ENCODE measurements at places on chromosomes 5 and 9.

- no peak for DNase-seq
These were observed 8.8 kb downstream of the CAMK4 start for GRCh38 chr5:111233052-111233374.

GRCh38 chr5:95530416-95530815, 24.4 kb downstream of the SKIC3 start:
- DNase-seq: no peak

DNA sequence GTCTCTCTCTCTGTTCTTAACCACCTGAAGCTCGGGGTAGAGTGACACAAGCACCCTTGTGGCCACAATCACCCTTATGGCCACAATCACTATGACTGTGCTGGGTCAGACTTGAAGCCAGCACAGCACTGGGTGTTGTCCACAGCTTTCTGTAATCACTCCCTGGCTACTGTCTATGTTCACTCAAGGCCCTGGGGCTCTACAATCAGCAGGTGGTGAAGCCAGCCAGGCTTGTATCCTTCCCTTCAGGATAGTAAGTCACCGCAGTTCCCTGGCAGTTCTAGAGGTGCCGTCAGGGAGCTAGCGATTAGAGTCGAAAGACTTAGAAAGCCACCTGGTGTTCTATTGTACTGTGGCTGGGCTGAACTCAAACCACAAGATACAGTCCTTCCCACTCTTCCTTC, 44.2 kb downstream of the GDA start:
- no peak for DNase-seq

DNA sequence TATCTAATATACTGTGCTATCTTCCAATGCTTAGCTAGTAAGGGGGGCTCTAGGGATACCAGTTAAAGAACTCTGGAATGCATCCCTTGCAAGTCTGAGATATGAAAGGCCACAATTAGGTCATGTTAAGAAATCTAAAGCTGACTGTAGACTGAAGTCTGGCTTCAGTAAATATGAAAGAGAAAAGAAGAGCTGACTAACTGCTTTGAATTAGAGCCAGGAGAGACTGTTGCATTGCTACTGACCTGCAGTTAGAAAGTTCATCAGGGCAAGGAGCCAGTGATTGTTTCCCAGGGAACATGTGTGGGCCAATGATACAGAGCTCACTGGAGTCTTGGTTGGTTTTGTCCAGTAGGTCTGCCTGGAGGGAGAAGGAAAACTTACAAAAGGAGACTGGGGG, 472.1 kb upstream of the TNC start:
- DNase-seq: no peak

DNA sequence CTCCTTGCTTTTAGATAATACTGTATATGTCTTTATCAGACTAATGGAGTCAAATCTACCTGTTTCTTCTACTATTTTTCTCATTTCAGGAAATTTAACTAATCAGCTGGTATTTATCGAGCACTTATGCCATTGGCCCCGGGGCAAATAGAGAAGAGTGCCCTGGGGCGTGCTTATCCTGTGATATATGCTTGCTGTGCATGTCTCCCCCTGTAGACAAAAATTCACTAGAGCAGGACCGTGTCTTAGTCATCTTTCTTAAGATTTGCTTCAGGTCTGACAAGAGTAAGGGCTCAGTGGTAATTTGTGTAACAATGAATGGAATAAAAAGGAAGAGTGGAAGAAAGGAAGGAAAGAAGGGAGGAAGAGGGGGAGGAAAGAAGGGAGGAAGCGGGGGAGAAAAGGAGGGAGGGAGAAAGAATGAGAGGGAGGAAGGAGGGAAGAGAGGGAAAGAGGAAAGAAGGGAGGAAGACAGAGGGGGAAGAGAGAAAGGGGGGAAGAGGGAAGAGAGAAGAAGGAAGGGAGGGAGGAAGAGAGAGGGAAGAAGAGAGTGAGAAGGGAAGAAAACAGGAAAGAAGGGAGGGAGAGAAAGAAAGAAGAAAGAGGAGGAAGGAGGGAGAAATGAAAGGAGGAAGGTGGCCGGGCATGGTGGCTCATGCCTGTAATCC, 295.7 kb upstream of the PANK3 start:
- no peak for DNase-seq

GRCh38 chr5:149636861-149637246, 55.6 kb downstream of the ARHGEF37 start:
- DNase-seq: no peak

GRCh38 chr5:167916706-167917105, 374.7 kb upstream of the WWC1 start:
- DNase-seq: no peak

DNA sequence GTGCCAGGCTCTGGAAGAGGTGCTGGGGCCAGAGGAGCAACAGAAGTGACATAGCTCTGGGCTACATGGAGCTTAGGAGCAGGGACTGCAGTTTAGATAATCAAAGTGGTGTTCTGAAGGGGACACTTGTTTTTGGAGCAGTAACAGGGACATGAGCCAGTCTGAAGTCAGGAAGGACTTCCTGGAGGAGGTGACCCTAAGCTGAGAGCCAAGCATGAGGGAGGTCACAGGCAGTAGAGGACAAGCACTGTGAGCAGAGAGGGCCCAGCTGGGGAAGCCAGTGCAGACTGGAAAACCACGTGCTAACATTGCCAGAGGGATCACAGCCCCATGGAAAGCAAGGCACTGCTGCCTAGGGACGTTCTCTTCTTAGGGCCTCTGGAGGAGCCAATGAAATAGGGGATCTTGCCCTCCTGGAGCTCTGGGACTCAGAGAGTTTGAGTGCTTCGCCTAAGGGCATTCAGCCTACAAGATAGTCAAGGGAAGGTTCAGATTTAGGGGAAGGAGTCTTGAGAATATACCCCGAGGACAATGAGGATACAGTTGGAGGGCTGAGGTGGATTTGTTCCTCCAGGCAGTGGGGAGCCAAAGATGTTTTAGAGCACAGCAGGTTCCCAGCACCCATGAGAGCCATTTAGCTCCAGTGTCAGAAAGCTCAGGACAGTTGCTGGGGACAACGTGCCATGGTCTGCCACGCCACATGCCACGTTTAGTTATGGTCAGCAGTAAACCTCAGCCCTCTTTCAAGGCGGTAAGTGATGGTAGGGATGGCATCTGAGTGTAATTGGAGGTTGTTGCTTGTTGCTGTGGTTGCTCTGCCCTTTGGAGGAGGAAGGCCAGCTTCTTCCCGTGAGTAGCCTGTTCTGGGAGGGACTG, 40.5 kb upstream of the SH3PXD2B start:
- no peak for DNase-seq

DNA sequence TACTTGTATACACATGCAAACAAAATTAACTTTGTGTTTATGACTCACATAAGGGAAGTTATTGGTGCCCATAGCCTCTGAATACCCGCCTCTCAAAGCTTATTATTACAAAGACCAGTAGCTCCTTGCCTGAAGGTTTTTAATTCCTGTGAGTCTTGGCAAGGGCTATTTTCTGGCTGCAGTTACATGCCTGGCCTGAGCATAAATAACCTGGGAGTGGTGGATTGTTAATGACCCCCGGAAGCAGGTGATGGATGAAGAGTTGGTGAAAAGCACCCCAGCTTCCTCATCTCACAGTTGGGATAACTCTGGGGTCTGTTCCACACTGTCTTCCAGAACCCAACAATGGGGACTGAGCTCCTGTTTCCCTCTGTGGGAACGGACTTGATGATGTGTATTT, 594.5 kb downstream of the PDE4D start:
- DNase-seq: no peak

DNA sequence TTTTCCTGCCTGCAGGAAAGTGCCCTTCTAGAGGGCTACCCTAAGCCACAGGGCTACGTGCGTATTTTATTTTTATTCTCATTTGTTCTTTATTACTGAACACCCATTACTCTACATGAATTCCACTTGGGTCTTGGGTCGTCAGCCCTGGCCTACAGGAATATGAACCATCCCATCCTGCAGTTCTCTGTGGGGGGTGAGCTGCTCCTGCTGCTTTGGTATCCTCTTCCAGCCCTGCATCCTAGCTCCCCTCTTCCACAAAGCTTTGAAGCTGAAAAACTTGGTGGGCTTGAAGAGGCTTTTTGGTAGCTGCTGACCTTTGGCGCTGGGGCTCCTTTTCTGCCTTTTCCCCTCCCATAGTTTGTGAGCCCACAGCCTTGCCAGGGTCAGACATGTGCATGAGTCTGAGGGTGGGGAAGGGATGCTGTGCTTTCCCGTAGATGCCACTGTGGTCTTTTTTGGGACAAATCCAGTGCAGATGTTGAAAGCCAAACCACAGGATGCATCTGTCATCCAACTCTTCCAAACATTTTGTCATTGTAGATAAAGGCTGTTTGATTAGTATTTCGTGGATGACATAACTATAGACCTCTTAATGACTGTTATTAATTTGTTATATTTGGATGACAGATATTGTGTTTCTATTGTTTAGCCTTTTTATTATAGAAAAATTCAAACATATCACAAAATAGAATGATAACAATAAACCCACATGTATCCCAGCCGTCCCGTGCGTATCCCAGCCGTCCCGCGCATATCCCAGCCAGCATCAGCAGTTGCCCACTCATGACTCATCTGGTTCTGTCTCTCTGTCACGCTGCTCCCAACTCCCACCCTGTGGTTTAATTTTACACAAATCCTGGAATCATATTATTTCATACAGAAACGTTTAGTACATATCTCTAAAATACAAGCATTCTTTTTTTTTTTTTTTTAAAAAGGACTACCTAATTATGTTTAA, 43.9 kb downstream of the SLC46A2 start:
- no peak for DNase-seq

- no peak for DNase-seq
These were observed 6.0 kb upstream of the ZDHHC11 start for GRCh38 chr5:856531-857425.

GRCh38 chr9:133864011-133864410, 125.9 kb upstream of the SARDH start:
- no peak for DNase-seq

DNA sequence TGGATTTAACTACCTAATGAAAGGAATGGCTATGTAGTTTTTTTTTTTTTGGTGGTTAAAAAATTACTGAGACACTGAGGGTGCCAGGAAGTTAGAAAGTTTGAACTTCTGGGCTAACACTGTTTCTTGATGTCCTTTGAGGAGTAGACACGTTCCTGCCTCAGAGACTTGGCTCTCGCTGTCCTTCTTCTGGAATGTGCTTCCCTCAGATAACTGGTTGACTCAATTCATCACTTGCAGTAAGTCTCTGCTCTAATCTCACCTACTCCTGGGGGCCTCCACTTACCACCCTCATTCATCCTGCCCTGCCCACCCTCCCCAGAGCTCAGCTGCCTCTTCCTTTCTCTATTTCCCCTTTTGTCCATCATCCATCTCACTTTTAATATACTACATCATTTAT, 167.0 kb downstream of the YTHDC2 start:
- no peak for DNase-seq

- no peak for DNase-seq
These were observed 6.2 kb downstream of the OBP2B start for GRCh38 chr9:133202688-133203453.

GRCh38 chr9:107046692-107047091, 183.7 kb downstream of the ZNF462 start:
- DNase-seq: no peak

GRCh38 chr9:135531096-135531495, 9.9 kb downstream of the LCN1 start:
- no peak for DNase-seq

DNA sequence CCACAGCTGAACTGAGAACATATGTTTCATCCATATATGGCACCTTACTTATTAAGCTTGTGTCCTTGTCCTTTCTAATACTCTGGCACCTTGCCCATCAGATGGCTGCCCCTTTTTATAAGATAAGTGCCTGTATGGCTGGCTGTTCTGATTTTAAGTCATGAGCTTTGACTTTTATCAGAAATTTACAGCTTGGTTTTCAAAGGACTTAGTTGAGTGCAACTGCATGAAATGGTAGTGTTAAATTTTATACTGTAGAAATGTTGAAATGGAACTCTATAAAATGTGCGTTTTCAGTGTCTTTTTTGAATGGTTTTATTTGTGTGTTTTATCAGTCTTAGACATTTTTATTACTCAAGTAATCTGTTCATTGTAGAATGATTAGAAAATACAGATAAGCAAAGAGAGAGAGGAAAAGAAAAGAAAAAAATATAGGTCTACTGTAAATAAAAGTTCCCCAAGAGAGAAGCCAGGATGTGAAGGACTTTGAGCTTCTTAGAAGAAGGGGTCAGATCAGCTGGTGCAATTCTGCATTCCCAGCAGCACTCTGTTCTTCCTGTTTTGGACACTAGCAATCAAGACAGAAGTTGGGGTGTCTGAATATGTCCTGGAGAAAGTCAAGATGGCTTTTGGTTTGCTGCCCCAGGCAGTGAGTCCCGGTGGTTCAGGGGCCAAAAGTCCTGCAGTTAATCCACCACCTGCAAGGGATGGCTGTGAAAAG, 38.9 kb downstream of the ARHGAP26 start:
- no peak for DNase-seq

DNA sequence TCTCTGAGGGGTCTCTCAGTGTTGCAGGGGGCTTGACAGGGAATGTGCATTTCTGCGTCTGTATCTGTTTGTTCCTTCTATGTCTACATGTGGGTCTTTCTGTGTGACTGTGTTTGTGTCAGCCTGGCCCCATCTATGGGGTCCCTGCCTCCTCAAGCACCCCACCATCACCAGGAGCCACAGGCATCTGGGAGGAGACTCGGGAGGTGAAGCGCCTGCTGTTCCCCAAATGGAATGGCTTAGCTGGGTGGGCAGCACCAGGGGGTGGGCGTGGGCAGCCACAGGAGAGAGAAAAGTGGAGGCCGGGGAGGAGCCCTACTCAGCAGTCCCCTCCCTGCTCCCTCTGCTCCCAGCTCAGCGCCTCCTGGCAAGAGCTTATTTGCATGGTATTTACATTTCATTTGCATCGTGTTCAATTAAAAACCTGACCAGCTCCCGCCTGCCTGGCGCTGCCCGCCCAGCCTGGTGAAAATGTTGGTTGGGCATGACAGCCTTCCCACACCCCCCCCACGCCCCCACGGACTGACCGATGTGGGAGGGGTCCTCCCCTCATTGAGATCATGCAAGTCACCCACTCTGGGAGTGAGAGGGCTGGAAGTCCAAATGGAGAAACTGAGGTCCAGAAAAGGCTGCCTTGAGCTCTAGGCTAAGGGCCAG, 50.5 kb downstream of the CXXC5 start:
- DNase-seq: no peak

GRCh38 chr5:150946351-150946905, 41.6 kb upstream of the ZNF300 start:
- DNase-seq: no peak

- no peak for DNase-seq
These were observed 148.1 kb upstream of the DMRT1 start for GRCh38 chr9:693201-694091.

- DNase-seq: no peak
These were observed 22.3 kb downstream of the RIC1 start for GRCh38 chr9:5651246-5651645.

- no peak for DNase-seq
These were observed 16.6 kb upstream of the HMGCR start for GRCh38 chr5:75320371-75320770.

DNA sequence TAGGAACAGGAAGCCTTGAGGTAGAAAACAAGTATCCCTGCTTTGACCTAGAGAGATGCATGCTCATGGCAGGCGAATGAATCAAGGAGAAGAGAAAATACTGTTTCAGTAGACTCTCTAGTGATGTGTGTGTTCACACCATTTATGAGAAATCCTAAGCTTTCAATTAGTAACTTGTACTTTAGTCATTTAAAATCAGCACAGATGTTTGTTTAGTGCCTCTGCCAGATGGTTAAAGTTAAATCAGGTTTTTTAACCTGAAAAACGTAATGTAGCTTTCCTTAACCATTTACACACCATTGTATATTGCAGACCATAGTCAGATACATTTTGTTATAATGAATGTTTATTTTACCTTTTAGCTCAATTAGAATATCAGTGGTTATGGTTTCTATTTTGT, 5.0 kb downstream of the TJP2 start:
- DNase-seq: no peak

Measured in activated CD4-positive, alpha-beta T cell treated with anti-CD3 and anti-CD28 coated beads for 4 hours (primary cell).